ENCODE measurements at places on chromosomes 4 and X. TPM values are rescaled to one million over a fixed set of nuclear protein-coding genes. Genes with fewer than 3 reads are reported as not detected.

The BMX gene
- 2.8 TPM for total RNA-seq

The PCDH11X gene
- total RNA-seq, result not detected

The PCDH7 gene
- total RNA-seq, result 126 TPM

The SOWAHB gene
- total RNA-seq, result not detected

The MAOA gene
- 97.8 TPM for total RNA-seq

The TMSB15A gene
- not detected for total RNA-seq

The GRPR gene
- 0.25 TPM for total RNA-seq

The GUCY1A1 gene
- total RNA-seq, result 103 TPM

The RTL3 gene
- 0.23 TPM for total RNA-seq

The RADX gene
- total RNA-seq, result 1.7 TPM

The AFP gene
- total RNA-seq, result not detected

The CDKL2 gene
- total RNA-seq, result not detected

The CORIN gene
- 50.2 TPM for total RNA-seq

The SLC9A7 gene
- 2.0 TPM for total RNA-seq

The CHM gene
- 12.0 TPM for total RNA-seq

The CYBB gene
- total RNA-seq, result 97.7 TPM

Measured in heart left ventricle (tissue), 16 donors.